ENCODE measurements at places on chromosomes 1 and 21.

DNA sequence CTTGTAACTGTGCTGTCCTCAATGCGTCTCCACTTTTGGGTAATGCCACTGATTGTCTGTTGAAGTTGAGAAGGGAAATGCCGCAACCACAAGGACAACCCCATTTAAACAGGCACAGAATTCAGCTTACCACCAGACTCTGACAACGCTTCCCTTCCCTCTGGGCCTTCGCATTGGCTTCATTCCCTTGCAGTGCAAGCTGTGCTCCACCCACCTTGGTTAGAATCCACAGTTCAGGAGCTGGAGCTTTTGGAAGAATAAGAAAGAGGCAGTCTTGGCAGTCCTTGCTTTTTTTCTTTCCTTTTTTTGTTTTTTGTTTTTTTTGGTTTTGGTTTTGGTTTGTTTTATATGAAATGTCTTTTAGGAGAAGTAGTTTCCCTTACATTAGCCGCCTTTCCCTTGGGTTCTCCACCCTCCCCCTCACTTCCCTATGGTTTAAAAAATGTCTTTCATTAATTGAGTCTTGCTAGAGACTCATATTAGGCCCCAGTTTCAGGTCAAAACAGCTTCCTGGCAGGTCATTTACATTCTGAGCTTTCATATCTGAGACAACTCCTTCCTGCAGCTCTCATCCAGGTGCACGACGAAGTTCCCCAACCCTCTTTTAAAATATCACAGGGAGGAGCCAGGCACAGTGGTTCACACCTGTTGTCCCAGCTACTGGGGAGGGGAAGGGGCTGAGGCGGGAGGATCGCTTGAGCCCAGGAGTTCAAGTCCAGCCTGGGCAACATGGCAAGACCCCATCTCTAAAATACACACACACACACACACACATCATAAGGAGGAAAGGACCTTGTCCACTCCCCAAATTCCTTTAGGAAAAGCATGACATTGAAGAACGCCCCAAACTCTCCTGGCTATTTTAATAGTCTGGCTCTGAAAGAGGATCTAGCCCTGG, 20.7 kb upstream of the LAX1 start:
- peak; percentile 32 for DNase-seq

GRCh38 chr1:14603645-14604044, 5.2 kb downstream of the KAZN start:
- no peak for DNase-seq

DNA sequence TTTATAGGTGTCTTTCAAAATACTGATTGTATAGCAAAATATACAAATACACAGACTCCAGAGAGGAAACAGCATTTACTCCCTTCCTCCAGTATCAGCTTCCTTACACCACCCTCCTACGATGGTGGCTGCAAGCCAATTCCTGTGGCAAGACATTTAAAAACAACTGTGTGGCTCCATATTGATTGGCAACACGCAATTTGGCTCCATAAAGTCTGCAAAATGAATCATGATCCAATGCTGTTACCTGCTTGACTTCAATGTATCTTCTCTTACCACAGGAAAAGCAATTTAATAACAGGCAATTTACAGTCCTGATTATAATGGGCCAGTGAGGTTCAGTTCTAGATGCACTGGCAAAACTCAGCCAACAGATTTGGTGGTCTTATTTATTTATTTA, 19.7 kb upstream of the ATP6V1G3 start:
- DNase-seq, result no peak

DNA sequence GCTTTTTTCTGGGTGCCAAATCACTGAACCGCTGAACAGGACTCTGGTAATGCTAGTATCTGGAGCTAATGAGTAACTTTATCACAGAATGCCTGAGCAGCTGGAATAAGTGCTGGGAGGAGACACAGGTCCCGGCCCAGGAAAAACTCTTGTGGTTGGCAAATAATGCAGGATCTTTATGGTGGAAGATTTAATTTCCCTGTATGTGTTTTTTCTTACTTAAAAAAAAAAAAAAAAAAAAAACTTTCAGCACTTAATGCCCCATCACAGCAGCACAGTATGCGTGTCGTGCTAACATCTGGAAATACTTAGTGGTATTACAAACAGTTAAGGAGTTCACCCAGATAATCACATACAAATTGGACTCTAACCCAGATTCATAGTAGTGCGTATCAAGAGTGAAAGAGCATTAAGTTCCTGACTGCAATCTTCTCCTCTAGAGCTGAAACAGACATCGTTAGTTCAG, 220.7 kb downstream of the TOMM20 start:
- DNase-seq, result no peak

GRCh38 chr1:219434285-219434922, 178.5 kb downstream of the ZC3H11B start:
- DNase-seq, result no peak

GRCh38 chr21:44962403-44962966, 22.7 kb downstream of the SLX9 start:
- no peak for DNase-seq

- no peak for DNase-seq
Measured at GRCh38 chr1:112399456-112399855, 3.4 kb downstream of the CTTNBP2NL start.

DNA sequence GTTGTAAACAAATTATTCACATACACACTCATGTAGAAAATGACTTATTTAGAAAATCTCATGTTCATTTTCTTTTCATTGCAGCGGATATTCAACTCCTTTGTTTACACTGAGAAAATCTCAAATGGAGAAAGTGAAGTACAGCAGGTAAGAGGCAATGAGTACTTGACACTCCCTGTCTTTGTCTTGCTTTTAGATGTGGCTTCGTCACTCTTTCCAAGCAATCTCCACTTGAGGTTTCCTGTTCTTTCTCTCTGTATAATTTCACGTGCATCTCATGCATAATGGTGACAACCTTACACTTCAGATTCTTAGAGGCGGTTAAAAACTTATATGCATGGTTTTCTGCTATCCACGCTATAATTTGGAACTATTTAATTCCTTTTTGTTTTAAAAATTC, 80.6 kb downstream of the CACHD1 start:
- peak; percentile 68 for DNase-seq

DNA sequence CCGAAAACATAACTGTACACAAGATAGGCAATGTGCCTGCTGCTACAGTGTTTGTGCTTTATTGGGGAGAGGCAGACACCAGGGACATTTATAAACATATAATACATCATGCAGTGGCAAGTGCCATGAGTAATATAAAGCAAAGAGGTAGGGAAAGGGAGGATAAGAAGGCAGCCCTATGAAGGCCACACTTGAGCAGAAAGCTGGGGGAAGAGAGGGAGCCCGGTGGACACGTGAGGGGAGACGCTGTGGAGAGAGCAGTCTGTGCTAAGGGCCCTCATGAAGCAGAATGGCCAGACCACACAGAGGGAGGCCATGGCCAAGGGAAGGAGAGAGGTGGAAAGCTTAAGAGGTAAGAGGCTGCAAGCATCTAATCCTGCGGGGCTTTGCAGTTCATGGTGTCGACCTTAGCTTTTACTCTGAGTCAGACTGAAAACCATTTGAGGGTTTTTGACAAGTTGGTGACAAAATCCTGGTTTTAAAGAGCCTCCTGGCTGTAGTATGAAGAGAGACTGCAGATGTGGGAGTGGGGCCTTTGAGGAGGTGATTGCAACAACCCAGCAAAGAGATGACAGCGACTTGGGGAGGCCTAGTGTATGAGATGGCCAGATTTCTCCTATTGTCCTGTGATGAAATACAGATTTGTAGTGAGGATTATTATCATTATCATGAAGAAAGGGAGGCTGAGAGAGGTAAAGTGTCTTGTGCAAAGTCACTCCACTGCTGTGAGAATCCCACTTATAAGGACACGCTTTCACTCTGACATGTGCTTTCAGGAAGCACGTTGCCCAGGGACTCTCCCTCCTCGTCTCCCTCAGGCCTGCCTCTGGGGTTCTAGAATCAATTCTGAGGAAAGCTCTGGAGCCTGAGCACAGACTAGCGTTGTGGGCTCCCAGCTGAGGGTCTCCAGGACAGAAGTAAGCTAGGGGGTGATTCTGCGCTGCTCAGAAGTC, 192.9 kb downstream of the RHOU start:
- DNase-seq, result peak; percentile 90

- no peak for DNase-seq
Measured at GRCh38 chr1:107158991-107159390, 18.2 kb downstream of the NTNG1 start.

DNA sequence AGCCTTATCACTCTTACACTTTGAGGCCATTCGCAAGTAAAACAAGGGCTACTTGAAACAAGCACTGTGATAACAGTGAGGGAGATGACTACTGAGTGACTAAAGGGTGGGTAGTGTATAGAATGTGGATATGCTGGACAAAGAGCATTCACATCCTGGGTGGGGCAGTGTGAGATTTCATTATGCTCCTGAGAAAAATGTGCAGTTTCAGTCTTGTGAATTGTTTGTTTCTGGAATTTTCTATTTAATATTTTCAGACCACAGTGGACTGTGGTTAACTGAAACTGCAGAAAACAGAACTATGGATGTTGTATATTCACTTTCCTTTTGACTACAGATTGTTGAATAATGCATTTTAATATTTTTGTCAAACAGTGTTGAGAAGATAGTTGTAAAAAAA, 25.1 kb upstream of the B3GALT2 start:
- peak; percentile 9 for DNase-seq

DNA sequence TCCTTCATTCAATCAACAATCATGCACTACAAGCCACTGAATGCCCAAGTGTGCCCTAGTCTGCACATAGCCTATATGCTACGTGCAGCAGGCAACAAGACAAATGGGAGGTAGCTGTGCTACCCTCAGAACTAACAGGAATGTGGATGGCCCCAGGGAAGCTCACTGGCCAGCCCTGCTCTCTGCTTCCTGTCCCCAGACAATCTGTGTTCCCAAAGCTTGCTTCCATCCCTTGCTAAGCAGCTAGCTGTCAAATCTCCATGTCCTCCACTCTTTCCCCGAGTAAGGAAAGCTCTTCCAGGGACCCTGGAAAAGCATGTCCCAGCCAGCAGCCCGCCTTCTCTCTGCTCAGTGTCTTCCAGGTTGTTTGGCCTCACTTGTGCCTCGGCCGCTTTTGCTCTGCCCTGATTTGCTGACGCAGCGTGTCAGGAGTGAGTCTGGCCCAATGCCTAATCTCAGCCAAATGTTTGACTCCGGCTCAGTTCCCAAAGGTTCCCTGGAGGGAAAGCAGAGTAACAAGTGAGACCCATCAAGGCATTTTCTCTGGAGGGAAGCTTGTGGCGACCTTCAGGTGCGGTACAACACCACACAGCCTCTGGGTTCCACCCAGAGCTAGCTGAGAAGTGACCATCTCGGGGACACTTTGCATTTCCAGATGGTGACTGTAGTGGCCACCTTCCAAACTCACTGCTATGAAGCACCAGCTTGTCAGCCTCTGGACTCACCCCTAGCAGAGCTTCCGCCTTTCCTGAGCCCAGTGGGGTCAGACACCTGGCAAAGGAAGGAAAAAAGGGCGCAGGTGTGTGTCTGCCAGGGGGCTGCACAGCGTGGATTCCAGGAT, 243.4 kb downstream of the RHOU start:
- DNase-seq, result no peak

- no peak for DNase-seq
Measured at GRCh38 chr1:177952691-177953090, 17.2 kb downstream of the SEC16B start.

DNA sequence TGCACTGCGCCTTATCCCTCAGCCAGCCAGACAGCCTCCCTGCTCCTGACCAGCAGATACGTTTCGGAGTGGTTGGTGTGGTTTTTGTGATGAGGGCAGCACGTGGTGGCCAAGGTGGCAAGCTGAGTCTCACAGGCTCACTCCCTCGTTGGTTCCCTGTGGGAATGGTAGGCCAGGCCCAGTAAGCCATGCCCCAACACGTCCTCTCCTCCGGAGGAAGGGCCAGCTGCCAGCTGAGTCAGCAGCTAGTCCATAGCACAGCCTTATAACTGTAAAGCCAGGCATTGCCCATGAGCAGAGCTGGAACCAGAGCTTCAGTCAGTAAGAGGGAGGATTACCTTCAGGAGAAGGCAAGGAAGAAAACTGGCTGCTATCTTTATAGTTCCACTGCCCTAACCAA, 29.5 kb downstream of the SZRD1 start:
- DNase-seq, result no peak

DNA sequence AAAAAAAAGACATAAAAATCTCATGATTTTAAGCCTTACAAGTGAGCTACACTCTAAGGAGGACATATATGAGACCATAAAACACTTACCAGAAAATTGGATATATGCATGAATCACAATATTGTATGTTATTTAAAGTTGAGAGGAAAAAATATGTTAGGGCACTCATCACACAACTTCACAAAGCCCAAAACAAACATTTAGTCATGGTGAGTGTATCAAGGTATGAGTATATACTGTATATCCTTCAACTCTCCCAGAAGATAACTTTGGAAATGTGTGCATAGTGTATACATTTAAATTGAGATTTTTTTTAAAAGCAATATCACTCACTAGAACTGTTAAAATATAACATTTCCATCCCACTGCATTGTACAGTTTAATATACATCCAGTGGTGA, 259.3 kb downstream of the SRGAP2C start:
- no peak for DNase-seq

DNA sequence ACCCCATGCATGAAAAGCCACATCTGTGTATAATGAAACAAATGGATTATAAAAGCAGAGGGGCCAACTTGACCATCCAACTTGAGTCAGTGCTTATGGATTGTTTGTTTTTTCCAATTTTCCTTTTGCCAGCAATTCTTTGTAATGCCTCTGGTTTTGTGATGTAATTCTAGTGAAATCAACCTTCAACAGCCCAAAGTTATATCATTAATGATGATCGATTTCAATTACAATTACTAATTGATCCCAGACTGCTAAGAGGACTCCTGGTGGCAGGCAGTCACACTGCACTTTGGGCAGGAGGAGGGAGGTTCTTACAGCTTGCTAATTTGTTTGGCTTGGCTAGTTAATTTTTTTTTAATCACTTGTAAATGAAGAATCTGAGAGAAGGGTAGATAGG, 552.3 kb downstream of the NUF2 start:
- DNase-seq, result no peak

DNA sequence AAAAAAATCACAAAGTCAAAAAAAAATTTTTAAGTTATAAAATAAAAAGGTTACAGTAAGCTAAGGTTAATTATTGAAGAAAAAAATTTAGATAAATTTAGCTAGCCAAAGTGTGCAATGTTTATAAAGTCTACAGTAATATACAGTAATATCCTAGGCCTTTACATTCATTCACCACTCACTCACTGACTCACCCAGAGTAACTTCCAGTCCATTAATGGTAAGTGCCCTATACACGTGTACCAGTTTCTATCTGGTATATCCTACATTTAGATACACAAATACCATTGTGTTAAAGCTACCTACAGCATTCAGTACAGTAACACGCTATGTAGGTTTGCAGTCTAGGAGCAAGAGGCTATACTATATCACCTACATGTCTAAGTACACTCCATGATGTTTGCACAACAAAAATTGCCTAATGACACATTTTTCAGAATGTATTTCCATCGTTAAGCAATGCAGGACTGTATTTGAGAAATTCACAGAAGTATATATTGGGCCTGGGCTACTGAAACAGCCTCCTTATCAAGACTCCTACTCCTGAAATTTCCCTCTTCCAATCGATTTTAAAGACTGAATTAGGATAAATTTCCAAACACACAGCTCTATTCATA, 155.1 kb downstream of the COP1 start:
- no peak for DNase-seq

Measured in activated CD4-positive, alpha-beta T cell treated with anti-CD3 and anti-CD28 coated beads, Interleukin-10, Interleukin-2, amounts not matched to agents 100 ng/mL and 50 ng/mL, durations not matched to agents 16 hours and 8 hours (primary cell).